Mesenteric fat pad (tissue), 1 donor: ENCODE measurements at places on chromosomes 13 and 19. TPM values are rescaled to one million over a fixed set of nuclear protein-coding genes. Genes with fewer than 3 reads are reported as not detected.

- no peak for DNase-seq
These were observed 5.0 kb downstream of the LRRC25 start for GRCh38 chr19:18392417-18392816.

DNA sequence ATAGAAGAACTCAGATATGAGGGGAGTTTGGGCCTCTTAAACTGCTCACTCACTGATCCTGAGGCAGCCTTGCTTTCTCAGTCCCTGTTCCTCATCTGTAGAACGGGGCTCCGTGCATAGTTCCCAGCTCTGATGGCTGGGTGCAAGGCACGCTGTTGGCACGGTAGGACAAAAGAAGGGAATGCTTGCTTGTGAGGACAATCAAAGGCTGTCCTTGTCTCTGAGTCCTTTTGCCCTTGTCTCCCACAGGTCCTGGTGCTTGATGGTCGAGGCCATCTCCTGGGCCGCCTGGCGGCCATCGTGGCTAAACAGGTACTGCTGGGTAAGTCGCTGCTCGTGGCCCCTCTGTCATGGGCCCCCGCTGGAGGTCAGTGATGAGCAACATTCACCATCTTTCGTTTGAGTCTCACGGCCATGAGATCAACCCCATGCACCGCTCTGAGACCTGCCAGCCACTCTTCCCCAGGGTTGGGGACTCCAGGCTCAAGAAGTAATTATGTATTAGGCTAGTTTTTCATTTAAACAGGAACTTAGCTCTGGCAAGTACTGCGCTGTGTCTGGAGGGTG lies 2.3 kb downstream of the RPL13A start:
- no peak for DNase-seq

RRAS gene
- 107 TPM for total RNA-seq

ADGRE2 gene
- 10.9 TPM for total RNA-seq
